ENCODE measurements at places on chromosomes 1 and 21.
A peak's percentile ranks its signal among the peaks of the same experiment; 100 is the strongest.

DNA sequence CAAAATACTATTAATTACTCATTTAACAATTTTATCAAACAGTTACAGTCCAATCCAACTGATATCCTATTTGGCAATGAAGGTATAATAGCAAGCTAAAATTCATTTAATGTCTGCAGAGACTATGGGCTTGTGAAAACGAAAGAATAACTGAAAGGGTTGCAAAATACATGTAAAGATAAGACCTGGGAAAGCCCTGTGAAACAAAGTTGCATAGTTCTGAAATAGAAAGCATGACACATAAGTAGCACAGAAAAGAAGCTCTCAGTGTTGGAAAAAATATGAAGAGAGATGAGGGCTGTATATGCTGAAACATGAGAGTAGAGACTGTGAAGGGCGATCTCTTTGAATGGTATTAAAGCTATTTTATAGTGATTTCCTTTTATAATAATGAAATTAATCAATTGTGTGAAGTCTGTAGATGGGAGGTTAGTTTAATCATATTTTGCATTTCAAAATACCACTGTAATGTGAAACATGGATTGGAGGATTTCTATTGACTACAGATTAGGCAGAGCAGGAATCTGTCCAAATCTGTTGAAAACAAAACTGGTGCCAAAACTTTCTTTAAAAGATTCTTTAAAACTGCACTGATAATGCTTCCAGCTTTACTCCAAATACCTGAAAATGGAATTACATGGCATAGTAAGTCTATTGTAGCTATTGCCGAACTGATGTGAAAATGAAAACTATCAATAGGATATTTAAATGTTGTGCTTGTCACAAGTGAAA is 1518.9 kb upstream of the B3GALT2 start:
- DNase-seq = no peak

GRCh38 chr1:112540226-112540794 is 31.5 kb downstream of the WNT2B start:
- no peak for DNase-seq

DNA sequence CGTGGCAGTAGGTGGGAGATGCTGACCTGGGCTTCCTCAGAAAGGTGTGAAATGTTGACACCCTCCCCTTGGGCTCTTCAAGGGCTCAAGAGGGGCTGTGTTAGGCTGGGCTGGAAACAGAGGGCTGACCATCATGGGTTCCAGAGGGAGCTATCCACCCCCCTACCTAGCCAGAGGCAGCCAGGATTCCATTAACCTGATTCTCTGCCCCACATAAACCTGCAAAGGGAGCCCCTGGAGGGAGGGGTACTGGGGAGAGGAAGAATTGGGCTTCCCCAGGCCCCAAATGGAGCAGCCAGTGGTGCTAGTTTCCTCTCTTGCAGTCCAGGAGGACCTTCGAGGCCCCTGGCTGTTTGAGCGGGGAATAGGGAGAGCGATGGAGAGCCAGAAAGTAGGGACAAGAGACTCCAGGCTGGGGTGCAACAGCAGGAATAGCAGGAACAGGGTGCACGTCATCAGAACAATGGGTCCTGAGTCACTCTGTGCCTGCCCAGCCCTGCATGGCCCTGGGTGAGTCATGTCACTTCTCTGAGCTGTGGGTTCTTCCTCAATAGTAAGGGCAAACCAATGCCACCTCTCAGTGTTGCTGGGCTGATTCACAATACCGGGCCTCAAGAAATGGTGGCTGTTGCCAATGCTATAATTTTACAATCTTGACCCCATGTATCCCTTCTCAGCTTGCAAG is 121.2 kb downstream of the EPHB2 start:
- DNase-seq = no peak

GRCh38 chr1:47333578-47333921 is at the start of gene CMPK1:
Gene CMPK1 (plus strand): TSS chr1:47333790. CDS start chr1:47333946, 156 bp downstream.
- DNase-seq = peak; percentile 82

- DNase-seq = no peak
Measured at GRCh38 chr21:14383596-14384180, 742 bp upstream of the HSPA13 start.

DNA sequence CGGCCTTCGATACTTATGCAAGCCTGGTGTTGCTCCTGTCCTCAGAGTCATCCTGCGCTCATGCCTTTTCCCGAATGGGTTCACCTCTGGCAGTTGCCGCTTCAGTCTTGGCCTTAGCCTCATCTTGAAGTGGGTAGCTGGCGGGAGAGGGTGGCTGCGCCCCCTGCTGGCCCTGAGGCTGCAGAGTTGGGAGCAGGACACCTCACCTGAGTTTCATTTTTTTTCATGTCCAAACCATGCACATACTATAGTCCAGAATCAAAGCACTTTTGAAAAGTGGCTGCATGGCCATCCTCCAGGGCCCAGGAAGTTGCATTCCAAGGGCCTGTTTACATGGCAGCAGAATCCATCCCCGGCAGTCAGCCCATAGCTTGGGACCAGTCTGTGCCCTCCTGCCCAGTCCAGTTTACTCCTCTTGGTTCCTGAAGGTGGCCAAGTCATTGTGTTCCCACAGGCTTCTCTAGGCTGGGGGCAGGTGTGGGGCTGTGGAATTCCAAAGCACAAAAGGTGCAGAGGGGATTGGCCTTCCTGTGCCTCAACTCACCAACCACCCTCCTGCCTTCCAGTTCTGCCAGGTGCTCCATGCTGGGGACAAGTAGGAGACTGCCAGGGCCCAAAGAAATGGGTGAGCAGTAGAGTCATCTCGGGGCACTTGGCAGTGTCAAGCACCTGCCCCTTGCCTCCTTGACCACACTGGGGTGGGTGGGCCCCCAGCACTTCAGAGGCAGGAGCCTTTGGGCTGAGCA is 44.0 kb downstream of the YARS1 start:
- DNase-seq = peak; percentile 86

GRCh38 chr1:201466492-201466891 is 2.5 kb downstream of the PHLDA3 start:
- no peak for DNase-seq

GRCh38 chr21:46363698-46364097 is 39.7 kb downstream of the PCNT start:
- no peak for DNase-seq

- no peak for DNase-seq
Measured at GRCh38 chr1:160653620-160654016, 6.8 kb upstream of the SLAMF1 start.

DNA sequence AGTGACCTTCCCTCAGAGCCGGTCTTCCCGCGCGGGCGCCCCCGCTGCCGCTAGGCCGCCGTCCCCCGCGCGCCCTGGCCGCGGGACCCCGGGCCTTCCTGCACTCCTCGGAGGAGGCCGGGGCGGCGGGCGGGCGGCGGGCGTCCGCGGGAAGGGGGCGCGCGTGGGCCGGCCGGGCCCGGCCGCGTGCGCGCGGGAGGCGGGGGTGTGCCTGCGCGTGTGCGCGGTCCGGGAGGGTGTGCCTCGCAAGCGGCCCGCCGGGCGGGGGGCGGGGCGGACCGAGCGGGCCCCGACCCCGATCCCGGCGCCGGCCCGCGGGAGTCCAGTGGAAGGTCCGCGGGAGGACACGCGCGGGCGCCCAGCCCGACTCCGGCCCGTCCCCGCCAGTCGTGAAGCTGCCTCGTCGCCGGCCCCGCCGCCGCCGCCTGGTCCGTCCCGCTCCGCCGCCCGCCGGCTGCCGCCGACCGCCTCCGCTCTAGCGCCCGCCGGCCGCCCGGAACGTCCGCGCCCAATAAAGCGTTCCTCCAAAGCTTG is 438 bp downstream of the MRPS6 start:
- no peak for DNase-seq

DNA sequence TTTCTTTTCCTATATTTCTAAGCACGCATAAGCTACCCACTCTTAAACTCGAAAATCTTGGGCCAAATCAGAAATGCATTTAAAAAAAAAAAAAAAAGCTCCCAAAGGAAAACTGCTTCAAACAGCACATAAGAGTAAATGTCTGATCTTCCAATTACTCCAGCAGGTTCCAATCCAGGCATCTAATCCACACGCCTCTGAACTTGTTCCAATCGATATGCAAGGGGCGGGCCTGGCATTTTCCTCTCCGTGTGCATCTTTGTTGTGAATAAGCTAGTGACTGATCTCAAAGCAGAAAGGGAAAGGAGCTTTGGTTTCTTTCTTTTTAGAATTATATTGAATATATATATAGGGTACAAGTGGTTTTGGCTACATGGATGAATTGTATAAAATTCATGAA is 365.5 kb downstream of the PRDM2 start:
- DNase-seq = no peak

DNA sequence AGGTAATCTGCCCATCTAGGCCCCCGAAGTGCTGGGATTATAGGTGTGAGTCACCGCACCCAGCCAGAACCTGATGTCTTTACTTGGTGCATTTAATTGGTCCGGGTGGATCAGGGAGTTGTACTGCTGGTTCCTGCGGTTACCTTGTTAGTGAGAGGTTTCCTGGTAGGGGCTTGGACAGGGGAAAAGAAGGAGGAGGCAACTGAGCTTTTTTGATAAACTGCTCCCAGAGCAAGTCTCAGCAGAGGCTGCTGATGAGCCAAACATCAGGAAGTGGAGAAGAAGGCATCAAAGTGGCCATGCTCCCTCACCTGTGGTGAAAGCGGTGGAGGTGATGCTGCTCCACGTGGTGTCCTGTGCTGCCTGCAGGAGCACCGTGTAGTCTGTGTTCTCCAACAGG is 161.5 kb upstream of the KIAA0040 start:
- DNase-seq = no peak

- DNase-seq = no peak
Measured at GRCh38 chr1:235759336-235759735, 107.4 kb downstream of the LYST start.

- no peak for DNase-seq
Measured at GRCh38 chr1:39205781-39206464, 1.4 kb downstream of the MACF1 start.

GRCh38 chr1:8652467-8653046 is 164.9 kb downstream of the RERE start:
- no peak for DNase-seq

DNA sequence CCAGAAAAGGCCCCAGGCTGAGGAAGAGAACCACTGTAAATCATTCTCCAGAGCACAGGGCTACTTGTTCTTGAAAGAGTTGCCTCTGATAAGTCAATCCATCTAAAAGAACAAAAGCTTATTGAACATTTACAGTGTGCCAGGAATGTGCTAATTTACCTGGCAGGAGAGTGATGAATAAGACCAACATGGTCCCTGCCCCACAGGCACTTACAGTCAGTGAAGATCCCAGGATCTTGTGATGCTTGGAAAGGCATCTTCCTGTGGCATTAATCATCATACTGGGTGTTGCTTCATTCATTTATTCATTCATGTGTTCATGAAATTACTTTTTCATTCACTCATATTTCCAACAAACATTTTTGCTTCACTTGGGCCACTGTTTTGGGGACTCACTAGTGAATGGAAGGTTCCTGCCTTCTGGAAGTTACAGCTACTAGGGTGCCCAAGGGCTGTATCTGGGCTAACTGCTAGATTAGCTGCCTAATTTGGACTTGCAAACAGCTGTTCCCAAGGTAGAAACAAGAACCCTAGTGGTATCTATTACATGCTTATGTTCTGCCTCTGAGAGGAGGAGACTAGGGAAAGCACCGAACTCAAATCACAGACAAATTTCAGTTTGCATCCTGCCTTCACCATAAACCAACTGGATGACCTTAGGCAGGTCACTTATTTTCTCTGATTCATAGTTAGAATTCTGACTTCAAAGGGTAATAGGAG is 133.5 kb downstream of the CLIC6 start:
- DNase-seq = no peak

- no peak for DNase-seq
Measured at GRCh38 chr1:91817211-91817905, 68.6 kb downstream of the TGFBR3 start.

- DNase-seq = no peak
Measured at GRCh38 chr1:219460896-219461815, 151.7 kb downstream of the ZC3H11B start.

DNA sequence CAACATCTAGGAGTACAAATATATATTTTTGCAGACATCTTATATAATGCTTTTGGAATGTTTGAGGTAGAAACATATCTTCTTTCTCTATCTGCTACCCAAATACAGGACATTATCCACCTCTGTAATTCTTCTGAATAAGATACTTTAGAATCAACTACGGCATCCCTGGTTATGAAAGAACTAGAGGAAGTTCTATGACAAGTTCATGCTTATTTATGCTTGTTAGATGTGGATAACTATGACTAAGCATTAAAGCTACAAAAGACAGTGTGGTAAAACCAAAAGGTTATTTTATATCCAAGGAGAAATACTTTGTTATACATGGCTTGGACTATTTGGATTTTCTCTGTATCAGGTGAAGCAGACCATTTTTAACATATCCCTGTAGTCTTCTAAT is 894.0 kb downstream of the KCNT2 start:
- no peak for DNase-seq

GRCh38 chr1:119448127-119448511 is 33.2 kb downstream of the HSD3B2 start:
- no peak for DNase-seq

DNA sequence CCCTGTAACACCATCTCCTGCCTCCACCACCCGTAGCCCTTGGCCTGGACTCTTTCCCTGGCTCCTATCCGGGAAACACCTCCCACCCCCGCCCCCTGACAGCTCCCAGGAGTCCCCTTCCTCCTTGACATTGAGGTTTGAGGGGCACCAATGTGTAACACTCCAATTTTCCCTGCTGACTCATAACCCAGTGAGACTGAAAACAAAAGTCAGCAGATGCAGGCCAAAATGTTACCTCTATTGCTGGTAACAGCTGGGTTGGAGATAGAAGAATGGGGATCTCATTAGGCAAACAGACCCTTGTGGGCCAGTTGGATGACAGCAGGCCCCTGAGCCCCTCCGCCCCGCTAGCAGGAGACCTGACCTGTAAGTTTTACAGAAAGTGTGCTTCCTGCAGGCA is 237.2 kb downstream of the KAZN start:
- DNase-seq = no peak

DNA sequence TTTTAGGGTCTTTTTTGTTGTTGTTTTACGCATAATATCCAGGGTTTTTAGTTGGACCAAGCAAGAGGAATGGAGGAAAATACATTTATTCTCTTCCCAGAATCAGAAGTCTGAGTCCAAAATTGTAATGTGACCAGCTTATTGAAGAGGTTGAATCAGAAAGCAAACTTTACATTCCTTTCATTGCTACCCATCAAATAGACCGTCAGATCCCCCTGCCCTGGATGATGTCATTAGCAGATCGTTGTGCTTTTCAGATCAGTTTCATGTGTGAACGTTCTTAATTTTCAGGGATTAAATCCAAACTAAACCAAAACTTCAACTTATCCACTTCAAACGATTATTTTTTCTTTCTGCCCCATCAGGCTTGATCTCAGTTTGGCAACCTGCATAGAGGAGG is 85.7 kb upstream of the NGF start:
- no peak for DNase-seq

DNA sequence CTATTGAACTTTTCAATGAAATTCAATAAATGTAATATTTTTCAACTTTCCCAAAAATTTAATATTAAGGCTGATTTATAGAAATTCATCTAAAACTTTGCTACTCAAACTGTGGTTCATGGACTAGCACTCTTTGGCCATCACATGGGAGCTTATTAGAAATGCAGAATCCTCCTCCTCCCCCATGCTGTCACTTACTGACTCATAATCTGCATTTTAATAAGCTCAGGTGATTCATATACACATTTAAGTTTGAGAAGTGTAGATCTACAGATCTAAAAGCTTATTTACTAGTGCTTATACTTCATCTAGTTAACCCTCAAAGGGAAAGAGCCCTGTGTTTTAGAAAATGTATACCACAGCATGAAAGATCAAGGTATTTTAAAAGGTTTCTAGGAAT is 84.3 kb downstream of the HS2ST1 start:
- no peak for DNase-seq

Measured in Caco-2 (cell line).